Esophagus squamous epithelium (tissue), 5 donors: ENCODE measurements at places on chromosomes 2 and 18.

GRCh38 chr2:147294825-147295392 lies 549.9 kb upstream of the ACVR2A start:
- DNase-seq, result no peak

- DNase-seq, result no peak
Measured at GRCh38 chr2:183519371-183520056, 395.3 kb downstream of the NUP35 start.

- DNase-seq, result no peak
Measured at GRCh38 chr2:207767461-207768167, 2.1 kb downstream of the FZD5 start.

DNA sequence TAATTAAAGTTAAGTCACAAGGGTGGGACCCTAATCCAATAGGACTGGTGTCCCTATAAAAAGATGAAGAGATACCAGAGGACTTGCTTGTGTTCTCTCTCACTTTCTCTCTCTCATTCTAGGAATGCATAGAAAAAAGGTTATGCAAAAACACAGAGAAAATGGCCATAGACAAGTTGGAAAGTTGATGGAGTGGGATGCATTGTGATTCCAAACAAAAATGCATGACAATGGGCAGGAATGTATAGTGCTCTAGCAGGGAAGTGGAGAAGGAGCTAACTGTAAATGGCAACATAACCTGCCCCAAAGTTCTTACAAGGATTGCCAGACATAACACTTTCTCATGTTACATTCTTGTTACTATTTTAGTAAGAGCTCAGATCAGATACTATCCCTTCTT lies 301.6 kb upstream of the LRATD1 start:
- DNase-seq, result no peak

DNA sequence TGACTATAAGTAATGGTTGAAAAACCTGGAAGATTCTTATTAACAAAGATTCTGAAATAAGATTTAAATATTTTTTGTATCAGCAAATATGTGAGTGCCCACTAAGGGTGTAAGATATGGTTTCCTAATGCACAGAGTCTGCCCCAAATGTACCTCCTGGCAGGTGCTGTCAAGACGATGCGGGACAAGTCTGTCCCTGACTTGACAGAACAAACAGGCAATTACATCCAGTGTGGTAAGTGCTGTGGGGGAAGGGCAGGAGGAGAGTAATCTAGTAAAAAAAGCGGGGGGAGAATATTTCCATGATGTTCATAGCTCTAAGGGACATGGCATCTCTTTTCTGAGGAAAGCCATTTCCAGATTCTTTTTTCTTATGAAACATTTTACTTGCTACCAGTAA lies 127.5 kb downstream of the COL4A4 start:
- no peak for DNase-seq

GRCh38 chr2:219537657-219538488 lies 5.7 kb downstream of the CHPF start:
- DNase-seq, result no peak
